ENCODE measurements at places on chromosomes 7 and 10.

- no peak for DNase-seq
These were observed 141.5 kb downstream of the LRRN3 start for GRCh38 chr7:111232249-111233084.

DNA sequence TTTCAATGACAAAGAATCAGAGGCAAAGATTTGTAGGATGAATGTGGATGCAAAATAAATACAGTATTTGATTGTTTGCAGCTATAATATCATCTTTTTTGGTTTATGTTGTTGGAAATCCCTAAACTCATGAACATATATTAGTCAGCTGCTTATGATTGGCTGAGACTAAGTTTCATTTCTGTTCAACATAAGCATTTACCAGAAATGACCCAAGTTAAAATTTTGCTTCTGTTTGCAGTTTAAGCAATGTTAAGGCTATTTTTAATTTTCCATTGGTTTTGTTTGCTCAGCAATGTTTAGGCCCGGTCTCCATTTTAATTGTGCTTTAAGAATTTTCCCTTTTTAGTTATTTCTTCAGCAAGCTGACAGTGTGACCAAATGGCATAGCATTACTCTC is 22.0 kb downstream of the GIMAP6 start:
- DNase-seq, result no peak

DNA sequence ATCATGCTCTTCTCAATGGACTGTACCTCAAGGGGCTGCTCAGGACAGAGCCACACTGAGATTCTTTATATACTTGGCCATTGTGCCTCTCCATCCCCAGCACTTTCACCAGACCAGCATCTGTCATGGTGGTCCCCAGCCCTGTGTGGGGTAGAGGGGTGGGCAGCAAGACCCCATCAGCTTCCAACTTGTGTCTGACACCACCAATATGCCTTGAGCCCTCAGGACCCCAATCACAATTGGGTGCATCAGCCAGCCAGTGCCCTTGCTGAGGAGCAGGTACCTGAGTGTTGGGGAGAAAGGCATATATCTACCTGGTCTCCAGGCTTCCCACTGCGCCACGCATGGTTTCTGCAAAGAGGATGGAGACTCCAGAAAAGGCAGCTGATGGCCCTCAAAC is 56.3 kb downstream of the GRID1 start:
- no peak for DNase-seq

GRCh38 chr7:31495653-31496052 is 18.2 kb upstream of the ITPRID1 start:
- no peak for DNase-seq

GRCh38 chr7:11332865-11333228 is 359.2 kb downstream of the PHF14 start:
- no peak for DNase-seq

GRCh38 chr7:14045651-14046050 is 56.2 kb upstream of the ETV1 start:
- DNase-seq, result no peak

DNA sequence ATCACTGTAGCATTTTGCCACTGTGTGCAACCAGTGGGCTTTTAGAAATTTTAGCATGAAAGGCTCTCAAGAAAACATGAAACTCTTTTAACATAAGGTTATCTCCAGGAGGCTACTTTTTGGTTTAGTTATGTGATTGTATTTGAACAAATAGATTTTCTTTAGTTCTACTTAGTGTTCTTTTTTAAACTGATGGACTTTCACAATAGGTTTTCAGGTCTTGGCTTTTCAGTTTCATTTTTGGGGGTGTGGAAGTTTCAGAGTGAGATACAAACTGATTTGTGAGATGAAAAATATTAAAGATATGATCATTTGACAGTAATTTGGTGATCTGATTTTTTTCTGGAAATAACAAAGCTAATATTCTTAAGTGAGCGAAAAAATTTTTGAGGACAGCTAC is 344.1 kb downstream of the PHF14 start:
- DNase-seq, result no peak

DNA sequence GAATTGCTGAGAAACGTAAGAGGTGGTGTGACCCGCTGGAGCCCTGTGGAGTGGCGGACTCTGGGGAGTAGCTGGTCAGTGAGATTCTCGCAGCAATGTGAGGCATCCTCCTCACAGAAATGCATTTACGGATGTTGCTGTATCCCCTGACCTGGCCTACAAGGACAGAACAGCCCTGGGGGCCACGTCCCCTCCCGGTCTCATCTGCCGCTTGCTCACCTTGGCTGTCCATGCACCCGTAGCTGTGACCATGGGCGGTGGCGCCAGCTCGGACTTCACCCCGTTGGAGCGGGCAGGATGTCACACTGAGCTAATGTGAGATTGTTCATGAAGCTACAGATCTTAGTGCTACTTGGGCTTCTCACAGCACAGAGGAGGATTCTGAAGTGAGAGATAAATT is 193.8 kb downstream of the EBF3 start:
- no peak for DNase-seq

GRCh38 chr10:4070921-4071660 is 286.1 kb upstream of the KLF6 start:
- no peak for DNase-seq

DNA sequence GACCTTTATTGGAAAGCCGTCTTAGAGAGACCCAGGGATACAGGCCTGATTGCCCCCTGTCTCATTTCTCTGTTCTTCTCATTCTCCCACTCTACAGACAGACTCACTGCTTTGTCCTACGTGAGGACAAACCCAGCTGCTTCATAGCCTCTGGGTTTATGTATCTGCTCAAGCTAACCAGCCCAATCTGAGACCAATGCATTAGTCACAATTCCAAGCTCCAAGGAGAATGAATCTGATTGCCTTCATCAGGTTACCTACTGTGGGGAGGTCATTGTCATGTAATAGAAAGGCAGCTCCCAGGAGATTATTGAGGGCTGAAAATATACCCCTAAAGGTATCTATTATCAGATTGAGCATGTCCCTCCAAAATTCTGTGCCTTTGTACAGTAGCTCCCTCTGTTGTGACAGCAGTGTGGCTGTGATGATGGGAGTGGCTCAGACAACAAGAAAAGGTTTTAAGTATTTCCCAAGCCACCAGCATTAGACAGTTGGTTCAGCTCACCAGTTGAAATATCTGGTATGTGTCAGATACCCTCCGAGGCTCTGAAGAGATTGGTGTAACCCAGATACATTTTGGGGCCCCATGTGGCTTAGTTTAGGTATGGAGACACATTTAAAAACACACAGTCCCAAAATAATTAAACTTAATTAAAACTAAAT is 123.1 kb upstream of the EEPD1 start:
- no peak for DNase-seq
